ENCODE measurements at places on chromosomes 5 and 9.

DNA sequence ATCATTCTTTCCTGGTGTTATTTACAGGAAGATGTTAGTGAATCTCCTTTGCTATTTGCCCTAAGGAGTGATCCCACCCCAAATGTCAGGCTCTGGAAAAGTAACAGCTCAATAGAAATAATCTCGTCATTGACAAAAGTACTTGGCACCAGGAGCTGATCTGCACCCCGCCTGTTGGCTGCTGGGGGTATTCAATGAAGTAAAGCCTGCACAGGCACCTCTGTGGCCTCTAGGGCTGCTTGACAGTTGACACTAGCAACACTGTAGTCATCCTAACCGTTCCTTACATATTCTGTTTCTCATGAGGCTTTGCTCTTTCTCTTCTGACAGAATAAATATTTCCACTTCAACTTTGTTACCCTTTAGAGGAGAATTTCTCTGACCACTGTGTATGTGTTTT is 103.4 kb downstream of the DOCK2 start:
- DNase-seq = no peak

DNA sequence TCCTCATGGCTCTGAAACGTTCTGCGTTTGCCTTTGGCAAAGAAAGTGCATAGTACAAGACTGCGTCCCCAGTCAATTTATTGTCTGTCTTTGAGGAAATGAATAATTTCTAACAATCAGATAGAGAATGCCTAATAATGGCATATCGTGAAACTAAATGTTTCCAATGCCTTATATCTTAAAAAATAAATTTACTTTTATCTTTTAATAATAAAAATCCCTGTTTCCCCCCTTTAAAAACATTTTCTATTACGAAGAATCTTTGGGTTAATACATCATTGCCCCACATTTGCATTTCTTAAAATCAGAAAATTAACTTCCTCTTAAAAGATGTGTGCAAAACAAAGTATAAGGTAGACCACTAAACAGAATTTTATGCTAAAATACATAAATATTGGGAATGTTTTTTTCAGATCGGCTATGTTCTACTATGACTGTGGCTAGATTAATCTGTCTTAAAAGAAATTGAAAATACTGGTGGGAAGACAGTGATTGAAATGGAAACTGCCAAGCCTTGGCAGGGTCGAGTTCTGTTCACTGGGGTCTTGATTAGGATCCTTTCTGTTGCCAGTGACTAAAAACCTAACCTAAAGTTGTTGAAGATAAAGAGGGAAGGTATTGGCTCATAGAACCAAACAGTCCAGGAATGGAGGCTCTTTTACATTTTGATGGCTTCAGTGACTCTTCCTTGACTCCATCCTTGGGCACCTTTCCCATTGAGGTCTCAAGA is at the start of gene IL5:
Gene IL5 (minus strand): TSS at position 51 of the 730 bp plus-strand sequence. CDS start 44 bp downstream, at position 7.
- no peak for DNase-seq

GRCh38 chr9:19754921-19755320 is 33.9 kb downstream of the SLC24A2 start:
- no peak for DNase-seq

- DNase-seq = no peak
These were observed 11.8 kb upstream of the TCOF1 start for GRCh38 chr5:150345716-150346115.

GRCh38 chr9:93317495-93318094 is 133.7 kb downstream of the WNK2 start:
- no peak for DNase-seq

- no peak for DNase-seq
These were observed 45.7 kb upstream of the FRRS1L start for GRCh38 chr9:109212768-109213167.

- DNase-seq = no peak
These were observed 678 bp downstream of the SLC26A2 start for GRCh38 chr5:149961186-149961685.
